ENCODE measurements at places on chromosomes 6 and 20.
A peak's percentile ranks its signal among the peaks of the same experiment; 100 is the strongest.

GRCh38 chr20:40961686-40962640 lies 66.7 kb upstream of the TOP1 start:
- no peak for DNase-seq

GRCh38 chr20:5845681-5846615 lies 95.7 kb downstream of the SHLD1 start:
- peak; percentile 8 for DNase-seq

GRCh38 chr6:40953486-40953885 lies 85.5 kb downstream of the UNC5CL start:
- DNase-seq, result no peak

DNA sequence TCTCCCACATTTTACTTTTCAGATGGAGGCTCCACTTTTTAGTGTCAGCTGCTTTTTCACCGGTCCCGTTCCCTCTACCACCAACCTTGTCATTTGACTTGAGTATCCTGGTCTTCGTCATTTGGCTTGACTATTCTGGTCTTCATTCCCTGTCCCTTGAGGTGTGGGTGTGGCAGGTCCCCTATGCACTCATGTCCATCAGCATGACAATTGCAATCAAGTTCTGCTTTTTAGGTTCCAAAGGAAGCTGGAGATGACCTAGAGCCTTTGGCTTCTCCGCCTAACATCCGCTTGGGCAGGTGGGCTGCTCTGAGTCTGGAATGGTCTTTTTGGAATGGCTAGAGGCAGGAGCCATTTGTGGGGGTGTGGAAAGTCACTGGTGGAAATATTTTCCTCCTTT lies 99.8 kb upstream of the MLN start:
- no peak for DNase-seq

- DNase-seq, result no peak
Observed at GRCh38 chr6:17831135-17831534, 124.4 kb upstream of the NUP153 start.

DNA sequence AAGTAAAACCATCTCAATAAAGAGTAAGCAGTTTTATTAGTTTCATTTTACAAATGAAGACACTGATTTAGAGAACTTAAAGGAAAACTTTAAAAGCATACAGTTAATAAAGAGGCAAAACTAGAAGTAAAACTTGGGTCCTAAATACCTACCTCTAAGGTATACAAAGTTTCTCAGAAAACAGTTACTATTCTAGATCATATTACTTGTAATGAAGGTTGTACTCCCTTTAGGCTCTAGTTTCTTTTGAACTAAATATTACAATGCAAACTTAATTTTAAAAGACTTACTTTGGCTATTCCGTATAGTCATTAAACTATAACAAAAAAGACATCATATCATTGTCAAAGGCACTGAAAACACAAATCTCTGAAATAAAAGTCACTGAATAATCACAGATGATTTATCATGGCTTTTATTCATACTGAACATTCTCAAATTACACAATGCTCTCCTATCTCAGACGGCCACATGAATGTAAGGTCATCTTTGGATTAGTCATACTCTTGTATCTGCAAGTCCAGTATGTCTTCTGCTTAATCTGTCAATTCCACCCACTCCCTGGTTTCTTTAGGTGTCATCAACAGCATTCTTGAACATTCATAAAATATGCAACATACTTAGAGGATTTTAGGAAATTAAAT lies 361.6 kb upstream of the RUNX2 start:
- no peak for DNase-seq

- no peak for DNase-seq
Observed at GRCh38 chr6:109060571-109060970, 34.1 kb downstream of the SESN1 start.

DNA sequence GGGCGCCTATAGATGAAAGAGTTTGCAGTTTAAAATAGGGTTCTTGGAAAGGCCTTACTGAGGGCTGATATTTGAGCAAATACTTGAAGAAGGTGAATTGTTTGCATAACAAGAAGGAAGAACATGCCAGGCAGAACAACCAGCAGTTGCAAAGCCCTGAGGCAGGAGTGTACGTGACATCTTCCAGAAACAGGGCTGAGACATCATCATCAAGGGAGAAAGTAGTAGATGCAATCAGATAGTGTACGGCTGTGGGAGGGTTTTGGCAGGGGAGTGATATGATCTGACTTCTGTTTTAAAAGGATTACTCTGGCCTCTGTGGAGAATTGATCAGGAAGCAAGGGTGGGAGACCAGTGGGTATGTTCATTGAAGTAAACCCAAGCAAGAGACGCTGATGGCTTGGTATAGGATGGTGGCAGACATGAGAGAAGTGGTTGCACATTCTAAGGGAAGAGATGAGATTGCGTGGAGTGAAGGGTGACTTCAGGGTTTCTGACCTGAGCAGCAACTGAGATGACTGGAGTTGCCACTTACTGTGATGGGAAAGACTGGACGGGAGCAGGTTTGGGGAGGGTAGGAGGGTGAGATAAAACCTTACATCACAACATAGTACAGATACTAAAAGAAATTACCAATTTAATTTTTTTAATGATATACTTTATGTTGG lies 28.8 kb downstream of the RIOK1 start:
- no peak for DNase-seq

- no peak for DNase-seq
Observed at GRCh38 chr20:19363476-19363875, 151.0 kb downstream of the SLC24A3 start.

GRCh38 chr20:46030284-46031013 lies 1.4 kb downstream of the SLC12A5 start:
- DNase-seq, result no peak

- no peak for DNase-seq
Observed at GRCh38 chr20:50932691-50933280, 1.5 kb upstream of the ADNP start.

DNA sequence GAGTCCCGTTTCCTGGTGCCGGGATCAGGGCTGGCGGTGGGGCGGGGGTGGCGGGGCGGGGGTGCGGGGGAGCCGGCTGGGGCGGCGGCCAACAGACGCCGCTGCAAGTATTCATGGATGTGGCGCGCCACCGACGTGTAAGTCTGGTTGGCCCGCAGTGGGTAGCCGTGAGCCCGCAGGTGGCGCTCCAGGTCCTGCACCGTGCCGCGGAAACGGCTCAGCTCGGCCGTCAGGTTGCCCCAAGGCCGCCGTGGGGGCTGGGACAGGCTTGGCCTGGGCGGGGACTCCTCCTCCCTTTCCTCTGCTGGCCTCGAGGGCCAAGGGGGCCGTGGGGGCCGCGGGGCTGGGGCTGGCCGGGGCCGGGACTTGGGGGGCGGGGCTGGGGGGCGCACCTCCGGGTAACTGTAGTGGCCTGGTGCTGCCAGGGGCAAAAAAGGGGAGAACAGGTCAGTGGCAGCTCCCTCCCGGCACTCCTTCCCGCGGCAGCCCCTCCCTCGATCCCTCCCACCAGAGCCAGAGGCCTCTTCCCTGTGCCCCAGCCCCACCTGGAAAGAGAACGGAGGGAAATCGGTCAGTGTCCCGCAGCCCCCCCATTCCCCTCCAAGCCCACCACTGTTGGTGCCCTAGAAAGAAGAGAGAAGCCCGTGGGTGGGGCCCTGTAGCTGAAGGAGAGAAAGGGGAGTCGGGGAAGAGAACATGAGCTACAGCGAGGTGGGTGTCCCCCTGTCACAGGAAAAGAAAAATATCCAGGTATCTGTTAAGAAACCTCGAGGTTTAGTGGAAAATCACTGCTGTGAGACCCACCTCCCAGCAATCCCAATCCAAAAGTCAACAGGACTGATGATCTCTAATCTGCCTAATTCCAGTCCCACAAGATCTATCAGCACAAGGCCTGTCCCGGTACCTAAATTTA lies 21.3 kb downstream of the TNXB start:
- peak; percentile 63 for DNase-seq

DNA sequence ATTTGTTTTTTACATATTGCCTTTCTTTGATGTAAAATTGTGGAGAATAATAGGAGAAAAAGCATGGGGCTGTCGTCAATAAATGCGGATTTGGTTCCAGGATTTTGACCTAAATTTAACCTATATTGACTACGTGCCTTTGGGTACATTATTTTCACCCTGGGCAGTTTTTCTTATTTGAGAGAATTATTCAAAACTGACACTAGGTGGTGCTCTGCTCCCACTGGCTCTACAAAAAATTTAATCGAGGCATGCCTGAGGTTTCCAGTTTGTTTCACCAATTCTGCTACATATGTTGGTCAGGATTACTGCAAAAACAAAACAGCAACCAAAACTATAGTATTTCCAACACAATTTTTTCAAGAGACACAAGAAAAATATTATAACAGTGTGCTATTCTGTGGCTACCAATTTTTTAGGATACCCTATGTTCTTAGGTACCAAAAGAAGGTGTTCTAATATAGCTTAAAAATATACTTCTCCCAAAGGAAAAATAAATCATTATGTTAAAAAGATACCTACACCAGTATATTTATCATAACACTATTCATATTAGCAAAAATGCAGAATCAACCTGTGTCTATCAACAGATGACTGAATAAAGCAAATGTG lies 48.6 kb upstream of the FABP7 start:
- peak; percentile 58 for DNase-seq

DNA sequence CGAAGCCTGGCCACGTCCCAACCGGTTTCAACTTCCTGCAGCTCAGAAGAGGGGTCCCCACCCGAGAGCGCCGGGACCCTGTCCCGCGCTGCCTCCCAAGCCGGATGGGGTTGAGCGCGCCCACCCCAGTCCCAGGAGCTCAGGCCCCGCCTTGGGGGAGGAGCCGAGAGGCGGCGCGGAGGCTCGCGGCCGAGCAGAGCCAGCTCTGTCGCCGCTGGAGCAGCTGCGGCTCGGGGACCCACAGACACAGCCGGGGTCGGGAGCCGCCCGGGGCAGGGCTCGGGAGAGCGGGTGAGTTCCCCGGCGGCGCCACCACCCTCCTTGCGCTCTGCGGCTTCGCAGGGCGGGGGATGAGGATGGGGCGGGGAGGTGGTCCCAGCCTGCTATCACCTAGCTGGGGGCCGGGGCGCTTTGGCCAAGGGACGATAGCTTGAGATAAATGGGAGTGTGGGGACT lies at the start of gene PPP1R16B:
Gene PPP1R16B, plus strand, starts transcription at position 196 of the 456 bp plus-strand sequence. CDS start 30,229 bp downstream, outside the sequence.
- DNase-seq, result peak; percentile 84

GRCh38 chr6:169008641-169009257 lies 244.9 kb downstream of the THBS2 start:
- no peak for DNase-seq

DNA sequence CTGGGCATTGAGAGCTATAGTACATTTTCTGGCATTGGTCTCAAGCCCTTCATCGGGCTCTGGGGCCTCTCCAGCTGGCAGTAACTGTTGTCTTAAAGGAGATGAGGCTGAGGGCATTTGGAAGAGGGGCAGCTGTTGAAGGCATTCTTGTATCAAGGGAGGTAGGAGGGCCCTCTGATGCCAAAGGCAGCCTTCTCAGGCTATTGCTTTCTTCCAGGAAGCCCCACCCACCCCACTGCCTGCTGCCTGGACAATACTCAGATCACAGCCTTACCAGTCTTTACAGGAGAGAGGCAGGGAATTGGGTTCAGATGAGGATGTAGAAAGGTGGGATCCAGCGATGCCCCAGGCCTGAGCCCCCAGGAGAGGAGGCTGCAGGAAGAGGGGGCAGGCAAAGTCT lies 46.0 kb downstream of the CPXM1 start:
- no peak for DNase-seq

DNA sequence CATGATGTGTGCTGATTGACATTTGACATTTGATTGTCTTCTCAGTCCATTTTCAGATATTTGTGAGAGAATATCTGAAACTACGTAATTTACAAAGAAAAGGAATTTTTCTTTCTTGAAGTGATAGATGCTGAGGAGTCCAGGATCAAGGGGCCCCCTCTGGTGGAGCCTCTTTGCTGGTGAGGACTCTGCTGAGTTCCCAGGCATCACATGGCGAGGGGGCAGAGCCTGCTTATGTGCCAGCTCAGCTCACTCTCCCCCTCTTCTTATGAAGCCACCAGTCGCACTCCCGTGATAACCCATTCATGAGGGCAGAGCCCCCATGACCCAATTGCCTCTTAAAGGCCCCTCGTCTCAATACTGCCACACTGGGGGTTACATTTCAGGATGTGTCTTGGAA lies 91.3 kb downstream of the RPP40 start:
- no peak for DNase-seq

DNA sequence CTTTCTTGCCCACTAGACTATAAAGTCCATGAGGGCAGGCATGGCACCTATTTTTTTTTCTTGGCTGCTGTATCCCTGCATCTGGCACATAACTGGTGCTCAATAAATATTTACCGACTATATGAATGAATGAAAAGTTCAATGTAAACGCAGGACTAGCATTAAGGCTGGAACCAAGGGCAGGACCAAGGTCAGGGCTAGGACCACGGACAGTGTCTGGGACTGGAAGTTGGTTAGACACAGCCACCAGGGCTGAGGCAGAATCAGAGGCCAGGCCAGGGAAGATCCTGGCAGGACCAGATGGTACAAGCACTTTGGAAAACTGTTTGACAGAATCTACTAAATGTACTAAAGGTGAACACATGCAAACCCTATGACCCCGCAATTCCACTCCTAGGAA lies 3.7 kb downstream of the TNXB start:
- no peak for DNase-seq

DNA sequence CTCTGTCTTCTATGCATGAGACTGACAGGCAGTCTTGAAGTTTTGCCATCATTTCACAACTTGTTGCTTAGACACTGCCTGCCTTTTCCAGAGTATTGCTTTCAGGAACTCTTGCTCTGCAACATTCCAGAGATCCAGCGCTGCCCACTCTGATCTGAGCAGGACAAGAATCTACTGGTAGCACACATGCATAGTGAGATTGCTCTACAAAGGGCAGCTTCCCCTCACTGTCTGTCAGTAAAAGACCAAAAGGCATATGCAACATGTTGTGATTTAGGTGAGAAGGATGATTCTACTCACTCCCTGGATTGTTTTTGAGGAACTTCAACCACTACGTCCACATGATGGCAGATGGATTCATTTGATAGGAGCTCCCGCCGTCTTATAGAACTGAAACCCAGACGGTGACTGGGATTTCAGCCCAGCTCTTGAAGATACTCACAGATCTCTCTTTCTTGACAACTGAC lies 259.1 kb downstream of the ARID1B start:
- DNase-seq, result peak; percentile 64

DNA sequence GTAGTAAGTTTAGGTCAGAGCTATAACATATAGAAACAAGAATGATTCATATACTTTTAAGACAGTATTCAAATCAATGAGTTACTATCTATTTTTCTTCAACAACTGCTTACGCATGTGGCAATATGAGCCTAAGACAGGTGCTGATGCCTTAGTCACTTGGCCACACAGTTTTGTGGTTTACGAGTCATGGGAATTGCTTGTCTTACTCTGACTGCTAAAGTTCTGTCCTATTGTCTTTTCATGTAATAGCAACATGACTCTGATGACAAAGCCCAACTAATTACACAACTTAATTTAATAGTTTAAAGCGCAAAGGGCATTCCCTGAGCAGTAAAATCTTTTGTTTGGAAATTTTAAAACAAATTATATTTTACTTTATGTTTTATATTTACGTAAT lies 159.3 kb upstream of the CENPW start:
- DNase-seq, result no peak

DNA sequence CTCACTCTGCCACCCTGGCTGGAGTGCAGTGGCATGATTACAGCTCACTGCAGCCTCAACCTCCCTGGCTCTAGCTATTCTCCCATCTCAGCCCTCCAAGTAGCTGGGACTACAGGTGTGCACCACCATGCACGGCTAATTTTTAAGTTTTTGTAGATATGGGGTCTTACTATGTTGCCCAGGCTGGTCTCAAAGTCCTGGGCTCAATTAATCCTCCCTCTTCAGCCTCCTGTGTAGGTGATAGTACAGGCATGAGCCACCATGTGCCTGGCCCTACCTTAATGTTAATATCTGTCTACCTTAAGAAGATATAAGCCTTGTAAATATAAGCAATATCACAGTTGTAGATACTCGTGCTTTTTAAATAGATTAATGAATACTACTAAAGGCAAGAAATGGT lies 16.7 kb downstream of the EEF1A1 start:
- no peak for DNase-seq

- no peak for DNase-seq
Observed at GRCh38 chr6:69294862-69295261, 501.9 kb downstream of the LMBRD1 start.

Data from KBM-7 (cell line).